ENCODE measurements at places on chromosomes 1 and 21.

DNA sequence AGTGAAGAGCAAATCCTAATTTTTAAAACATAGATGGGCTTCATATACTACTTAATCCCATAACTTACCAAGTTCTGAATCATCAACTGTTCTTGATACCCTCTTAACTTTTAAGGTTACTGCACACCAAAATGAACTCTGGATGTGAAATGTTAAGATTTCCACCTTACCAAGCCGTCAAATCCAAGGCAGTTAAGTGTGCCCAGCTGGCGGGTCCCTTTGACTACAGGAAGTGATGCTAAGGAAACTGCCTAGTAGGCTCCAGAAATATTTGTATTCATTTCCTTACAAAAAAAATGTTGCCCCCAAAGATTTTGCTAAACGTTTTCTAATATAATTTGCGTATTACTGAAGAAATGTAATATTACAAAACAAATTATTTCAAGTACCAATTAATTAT, 10.7 kb downstream of the NRIP1 start:
- no peak for DNase-seq

DNA sequence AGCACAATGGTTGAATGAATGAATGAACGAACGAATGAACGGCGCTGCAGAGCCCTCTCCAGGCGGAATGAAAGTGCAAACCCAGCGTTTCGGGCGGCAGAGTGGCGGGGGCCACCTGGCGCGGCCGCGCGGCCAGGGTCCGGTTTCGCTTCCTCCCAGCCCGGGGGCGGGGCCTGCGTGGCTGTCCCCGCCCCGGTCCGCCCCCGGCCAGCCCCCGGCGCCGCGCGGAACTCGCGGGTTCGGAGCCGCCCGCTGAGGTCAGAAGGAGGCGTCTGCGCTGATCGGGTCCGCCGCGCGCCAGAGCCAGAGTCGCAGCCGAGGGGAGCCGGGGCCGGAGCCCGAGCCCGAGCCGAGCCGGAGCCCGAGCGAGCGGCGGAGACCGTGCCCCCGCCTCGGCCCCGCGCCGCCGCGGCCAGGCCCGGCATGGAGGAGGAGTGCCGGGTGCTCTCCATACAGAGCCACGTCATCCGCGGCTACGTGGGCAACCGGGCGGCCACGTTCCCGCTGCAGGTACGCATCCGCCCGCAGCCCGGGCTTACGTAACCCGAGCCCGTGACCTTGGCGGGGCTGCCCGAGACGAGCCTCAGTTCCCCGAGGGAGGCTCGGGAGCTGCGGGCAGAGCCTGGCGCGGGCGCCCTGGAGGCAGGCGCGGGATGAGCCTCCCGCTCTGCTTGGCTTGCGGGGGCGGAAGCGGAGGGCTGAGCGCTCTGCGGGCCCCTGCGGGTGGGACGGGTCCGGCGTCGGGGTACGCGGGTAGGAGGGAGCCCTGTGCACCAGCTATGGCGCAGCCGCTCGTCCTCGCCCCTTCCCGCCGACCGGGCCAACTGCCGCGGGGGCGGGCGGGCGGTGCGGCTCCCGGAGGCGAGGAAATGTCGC, at the start of gene PDXK:
Gene PDXK (plus strand): TSS at position 258 of the 876 bp plus-strand sequence. CDS start 166 bp downstream, at position 424.
- peak; percentile 90 for DNase-seq

- DNase-seq, result no peak
These were observed at the start of gene GBP2 for GRCh38 chr1:89125913-89126580. GBP2 (minus strand) TSS chr1:89126114; CDS start chr1:89121966, 4,148 bp downstream.

DNA sequence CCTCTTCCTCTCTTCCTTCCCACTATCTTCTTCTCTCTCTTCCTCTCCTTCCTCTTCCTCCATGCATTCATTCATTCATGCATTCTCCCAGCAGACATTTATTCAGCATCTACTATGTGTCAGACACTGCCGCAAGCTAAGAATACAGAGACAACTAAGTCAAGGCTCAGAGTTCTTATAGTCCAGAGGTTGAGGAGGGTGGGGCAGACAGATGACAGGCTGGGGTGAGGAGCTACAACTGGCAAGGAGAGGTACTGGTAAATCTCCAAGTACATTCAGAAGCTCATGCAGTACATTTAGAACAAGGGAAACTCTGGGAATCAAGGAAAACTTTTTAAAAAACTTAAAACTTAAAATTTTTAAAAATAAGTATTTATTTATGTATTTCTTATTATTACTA, 56.4 kb upstream of the FMOD start:
- DNase-seq, result no peak

GRCh38 chr1:39866767-39867166, 16.5 kb downstream of the TRIT1 start:
- DNase-seq, result no peak

DNA sequence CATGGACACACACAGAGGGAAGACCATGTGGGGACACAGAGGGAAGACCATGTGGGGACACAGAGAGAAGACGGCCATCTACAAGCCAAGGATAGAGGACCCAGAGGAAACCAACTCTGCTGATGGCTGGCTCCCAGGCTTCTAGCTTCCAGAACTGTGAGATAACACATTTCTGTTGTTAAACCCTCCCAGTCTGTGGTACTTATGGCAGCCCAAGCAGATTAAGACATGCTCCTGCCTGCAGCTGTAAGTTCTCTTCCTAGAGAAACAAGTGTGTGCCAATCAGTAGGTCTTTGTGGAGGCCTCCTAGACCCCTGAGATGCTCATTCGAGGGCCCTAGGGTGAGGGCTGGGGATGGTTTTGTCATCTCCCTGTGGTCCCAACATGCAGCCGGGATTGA, 2.7 kb downstream of the AGT start:
- no peak for DNase-seq

- no peak for DNase-seq
These were observed 45.2 kb upstream of the RXRG start for GRCh38 chr1:165490175-165490574.

GRCh38 chr1:176682830-176683535, 220.0 kb downstream of the PAPPA2 start:
- DNase-seq, result no peak

- DNase-seq, result no peak
These were observed 88.4 kb downstream of the DYRK1A start for GRCh38 chr21:37454869-37455503.

GRCh38 chr1:220084460-220084859, 5.1 kb downstream of the BPNT1 start:
- no peak for DNase-seq

GRCh38 chr1:3018576-3018975, 2.7 kb upstream of the ACTRT2 start:
- no peak for DNase-seq

GRCh38 chr1:161227196-161227871, 1.5 kb downstream of the TOMM40L start:
- peak; percentile 85 for DNase-seq

DNA sequence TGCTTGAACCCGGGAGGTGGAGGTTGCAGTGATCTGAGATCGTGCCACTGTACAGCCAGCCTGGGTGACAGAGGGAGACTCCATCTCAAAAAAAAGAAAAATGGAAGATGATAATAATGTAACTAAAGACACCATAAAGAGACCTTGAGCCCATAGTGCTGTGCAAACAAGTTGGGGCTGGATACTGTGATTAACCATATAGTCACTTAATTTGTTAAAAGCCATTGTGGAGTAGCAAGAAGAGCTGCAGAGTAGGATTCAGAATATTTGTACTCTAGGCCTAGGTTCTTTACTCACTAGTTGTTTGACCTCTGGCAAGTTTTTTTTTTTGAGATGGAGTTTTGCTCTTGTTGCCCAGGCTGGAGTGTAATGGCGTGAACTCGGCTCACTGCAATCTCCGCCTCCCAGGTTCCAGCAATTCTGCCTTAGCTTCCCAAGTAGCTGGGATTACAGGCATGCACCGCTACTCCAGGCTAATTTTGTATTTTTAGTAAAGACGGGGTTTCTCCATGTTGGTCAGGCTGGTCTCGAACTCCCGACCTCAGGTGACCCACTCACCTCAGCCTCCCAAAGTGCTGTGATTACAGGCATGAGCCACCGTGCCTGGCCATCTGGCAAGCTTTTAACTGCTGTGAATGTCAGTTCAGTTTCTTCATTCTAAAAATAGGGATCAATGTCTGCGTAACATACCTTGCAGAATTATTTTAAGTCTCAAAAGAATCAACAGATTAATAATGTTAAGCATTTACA, 12.8 kb downstream of the CAP1 start:
- DNase-seq, result no peak

DNA sequence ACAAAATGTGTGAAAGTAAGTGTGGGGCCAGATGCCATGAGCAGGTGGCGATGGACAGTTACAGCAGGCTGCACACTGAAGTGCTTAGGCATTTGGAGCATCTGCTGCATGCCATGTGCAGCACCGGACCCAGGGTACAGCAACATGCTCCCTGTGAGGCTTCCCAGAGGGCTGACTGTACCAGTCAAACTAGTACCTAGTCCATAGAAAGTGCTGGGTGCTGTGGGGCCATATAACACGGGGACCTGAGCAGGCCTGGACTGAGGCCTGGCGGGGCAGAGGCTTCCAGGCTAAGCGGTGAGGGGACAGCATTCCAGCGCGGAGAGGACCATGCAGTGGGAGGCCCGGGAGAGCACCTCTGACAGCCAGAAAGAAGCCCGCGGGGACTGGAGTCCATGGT, 29.9 kb upstream of the PKP1 start:
- DNase-seq, result no peak

- no peak for DNase-seq
These were observed 527.1 kb downstream of the MRPL39 start for GRCh38 chr21:25080141-25080540.

- no peak for DNase-seq
These were observed 27.5 kb upstream of the SLAMF6 start for GRCh38 chr1:160550572-160551034.

- DNase-seq, result no peak
These were observed 67.5 kb upstream of the SH3GLB1 start for GRCh38 chr1:86636898-86637297.

- DNase-seq, result peak; percentile 18
These were observed 53.1 kb upstream of the TRIM67 start for GRCh38 chr1:231108516-231109302.

GRCh38 chr1:108059945-108060344, 95.0 kb upstream of the VAV3 start:
- DNase-seq, result no peak

DNA sequence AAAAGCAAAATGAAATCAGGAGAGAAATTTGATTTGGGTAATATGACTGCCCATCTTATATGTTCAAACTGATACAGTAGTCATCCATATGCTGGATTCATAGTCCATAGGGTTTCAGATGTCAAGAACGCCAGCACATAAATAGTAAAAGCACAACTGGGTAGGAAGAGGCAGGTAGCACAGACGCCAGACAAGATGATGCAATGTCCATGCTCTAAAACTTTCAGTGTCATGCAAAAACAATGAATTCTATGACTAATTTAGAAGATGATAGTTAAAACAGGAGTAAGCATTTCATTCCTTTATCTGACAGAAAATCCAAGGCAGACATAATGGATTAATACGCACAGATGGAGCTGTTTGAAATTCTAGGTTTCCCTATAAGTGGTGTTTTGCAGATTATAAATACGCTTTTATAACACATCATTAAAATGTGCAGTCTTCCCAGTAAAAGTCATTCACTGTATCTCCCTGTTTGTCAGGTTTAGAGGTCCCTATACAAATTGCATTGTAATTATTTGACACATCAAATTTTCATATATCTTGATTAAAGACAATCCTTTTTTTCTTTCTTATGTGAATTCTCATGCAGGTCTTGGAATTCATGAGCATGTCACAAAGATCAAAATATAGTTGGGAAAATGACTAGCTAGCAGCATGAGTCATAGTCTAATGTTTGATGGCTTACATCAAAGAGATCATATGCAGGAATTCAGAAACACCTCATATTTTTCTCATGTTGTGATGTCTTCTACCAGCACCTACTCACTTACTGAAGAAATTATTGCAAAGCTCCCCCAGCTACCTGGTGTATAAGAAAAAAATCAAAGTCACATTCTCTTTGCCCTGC, 139.9 kb downstream of the DSCAM start:
- DNase-seq, result no peak

- no peak for DNase-seq
These were observed 150.0 kb downstream of the MAGI3 start for GRCh38 chr1:113540335-113540734.

- no peak for DNase-seq
These were observed 763.3 kb upstream of the BRINP3 start for GRCh38 chr1:191240925-191241324.

- peak; percentile 53 for DNase-seq
These were observed 8.9 kb downstream of the LSS start for GRCh38 chr21:46219591-46220239.

DNA sequence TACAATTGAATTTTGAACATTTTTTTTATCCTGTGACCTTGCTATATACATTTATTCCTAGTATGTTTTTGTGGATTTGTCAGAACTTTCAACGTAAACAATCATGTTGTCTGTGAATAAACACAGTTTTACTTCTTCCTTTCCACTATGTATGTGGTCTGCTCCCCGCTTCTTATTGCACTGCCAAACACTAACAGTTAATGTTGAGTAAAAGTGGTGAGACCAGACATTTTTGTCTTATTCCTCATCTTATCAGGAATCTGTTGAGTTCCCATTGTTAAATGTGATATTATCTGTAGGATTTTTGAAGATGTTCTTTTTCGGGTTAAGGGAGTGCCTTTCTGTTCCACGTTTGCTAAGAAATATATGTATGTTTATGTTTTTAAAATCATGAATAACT, 45.9 kb downstream of the CAMSAP2 start:
- DNase-seq, result no peak

DNA sequence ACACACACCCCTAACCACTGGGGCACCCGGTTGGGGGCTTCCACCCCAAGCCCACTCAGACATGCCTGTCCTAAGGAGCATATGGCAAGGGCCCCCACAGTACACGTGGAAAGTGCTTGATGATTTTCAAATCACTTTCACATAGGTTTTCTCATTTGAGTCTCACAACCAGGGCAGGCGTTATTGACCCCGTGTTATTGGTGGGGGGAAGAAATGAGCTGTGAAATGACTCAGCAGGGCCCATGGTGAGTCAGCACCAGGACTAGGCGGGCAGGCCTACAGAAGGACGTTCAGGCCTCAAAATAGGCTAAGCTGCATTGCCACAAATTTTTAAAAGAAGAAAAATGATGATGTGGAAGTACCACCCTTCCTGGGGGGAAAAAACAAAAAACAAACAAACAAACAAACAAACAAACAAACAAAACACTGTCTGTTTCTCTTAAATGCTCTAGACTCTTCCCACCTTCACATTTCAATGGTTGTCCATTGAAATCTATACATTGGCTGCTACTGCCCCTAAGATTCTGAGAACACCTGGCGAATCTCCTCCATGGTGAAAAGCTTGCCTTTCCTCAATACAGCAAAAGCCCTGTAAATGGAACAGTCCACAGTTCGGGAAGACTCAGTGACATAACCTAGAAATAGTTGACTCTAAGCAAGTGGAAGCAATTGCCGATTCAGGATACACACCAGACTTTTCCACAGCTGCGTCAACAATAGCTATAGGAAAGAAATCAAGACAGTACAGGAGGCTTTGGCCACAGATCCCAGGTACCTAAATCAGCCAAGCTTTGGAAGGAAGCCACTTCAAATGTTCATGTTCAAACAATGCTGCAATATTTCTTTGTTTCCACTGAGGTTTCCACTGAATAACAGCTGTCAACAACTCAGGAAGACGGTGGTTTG, 234.7 kb downstream of the TOMM20 start:
- DNase-seq, result no peak

GRCh38 chr21:45865106-45865835, 116.3 kb upstream of the COL6A1 start:
- no peak for DNase-seq

GRCh38 chr1:193185901-193186731, at the start of gene B3GALT2:
B3GALT2 (minus strand) TSS chr1:193186613; CDS start chr1:193181562, 5,051 bp downstream.
- peak; percentile 54 for DNase-seq

GRCh38 chr1:70410604-70411359, at the start of gene CTH:
CTH (plus strand) TSS chr1:70411268; CDS start chr1:70411416, 148 bp downstream.
- peak; percentile 92 for DNase-seq

Data from BE2C (cell line).